Smooth muscle cell of the umbilical artery (primary cell): ENCODE measurements at places on chromosomes 2 and 18. TPM values are rescaled to one million over a fixed set of nuclear protein-coding genes. Genes with fewer than 3 reads are reported as not detected.

The DOK6 gene
- total RNA-seq = 10.4 and 15.3 TPM in 2 replicates

The SLC5A7 gene
- under 0.01 TPM in 1 of 2 replicates, not detected in the other for total RNA-seq

The KATNAL2 gene
- total RNA-seq = 0.89 and 1.6 TPM in 2 replicates

The LDLRAD4 gene
- 4.1 and 42.2 TPM in 2 replicates for total RNA-seq

The HAUS1 gene
- total RNA-seq = 35.6 and 57.3 TPM in 2 replicates

The TMEM17 gene
- total RNA-seq = 2.7 and 3.0 TPM in 2 replicates

The ADD2 gene
- total RNA-seq = 0.28 TPM in 1 of 2 replicates, not detected in the other

The KCNG2 gene
- not detected in 2 replicates for total RNA-seq

The SERPINB3 gene
- total RNA-seq = not detected in 2 replicates

The LHCGR gene
- total RNA-seq = under 0.01 TPM in 1 of 2 replicates, not detected in the other

The SALL3 gene
- not detected in 2 replicates for total RNA-seq

The KCNK3 gene
- total RNA-seq = 0.30 and 0.46 TPM in 2 replicates

The SLC30A3 gene
- 0.09 TPM in 1 of 2 replicates, not detected in the other for total RNA-seq
